Thyroid gland (tissue), 4 donors: ENCODE measurements at places on chromosomes 16 and 17. TPM values are rescaled to one million over a fixed set of nuclear protein-coding genes. Genes with fewer than 3 reads are reported as not detected.

DNA sequence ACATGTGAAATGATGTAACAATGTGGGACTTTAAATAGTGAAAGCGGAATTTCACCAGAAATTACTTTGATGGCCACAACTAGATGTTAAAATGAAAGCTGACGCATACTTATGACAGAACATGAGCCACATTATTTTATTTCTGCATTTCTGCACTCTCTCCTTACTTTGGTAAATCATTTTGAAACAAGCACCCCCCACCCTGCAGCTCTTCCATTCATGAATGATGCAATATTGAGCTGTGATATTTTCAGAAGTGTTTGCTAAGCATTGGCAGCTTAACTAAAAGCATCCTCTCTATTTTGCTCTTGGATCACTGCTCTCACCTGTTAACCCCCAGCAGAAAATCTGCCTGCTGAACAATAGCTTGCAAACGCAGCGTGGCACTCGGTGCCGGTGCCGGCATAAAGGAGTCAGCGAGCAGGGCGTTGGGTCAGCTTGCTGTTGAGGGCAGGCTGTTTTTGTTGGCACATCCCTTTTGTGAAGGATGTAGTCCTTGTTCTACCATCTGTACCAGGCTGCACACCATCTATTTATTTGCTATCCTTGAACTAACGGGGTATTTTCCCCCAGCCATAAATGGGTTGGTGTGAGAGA is 30.8 kb upstream of the CBLN1 start:
- H3K36me3 ChIP-seq: no peaks in the 10 kb centered on the region
- no peak overlapping the region for H3K27ac ChIP-seq
- no peaks in the 10 kb centered on the region for H3K4me1 ChIP-seq
- DNase-seq: no peak

- H3K4me3 ChIP-seq: no peak overlapping the region
- no peak overlapping the region for H3K27ac ChIP-seq
- no peaks in the 10 kb centered on the region for H3K36me3 ChIP-seq
These were observed 152.6 kb downstream of the CMIP start for GRCh38 chr16:81597079-81597658.

DNA sequence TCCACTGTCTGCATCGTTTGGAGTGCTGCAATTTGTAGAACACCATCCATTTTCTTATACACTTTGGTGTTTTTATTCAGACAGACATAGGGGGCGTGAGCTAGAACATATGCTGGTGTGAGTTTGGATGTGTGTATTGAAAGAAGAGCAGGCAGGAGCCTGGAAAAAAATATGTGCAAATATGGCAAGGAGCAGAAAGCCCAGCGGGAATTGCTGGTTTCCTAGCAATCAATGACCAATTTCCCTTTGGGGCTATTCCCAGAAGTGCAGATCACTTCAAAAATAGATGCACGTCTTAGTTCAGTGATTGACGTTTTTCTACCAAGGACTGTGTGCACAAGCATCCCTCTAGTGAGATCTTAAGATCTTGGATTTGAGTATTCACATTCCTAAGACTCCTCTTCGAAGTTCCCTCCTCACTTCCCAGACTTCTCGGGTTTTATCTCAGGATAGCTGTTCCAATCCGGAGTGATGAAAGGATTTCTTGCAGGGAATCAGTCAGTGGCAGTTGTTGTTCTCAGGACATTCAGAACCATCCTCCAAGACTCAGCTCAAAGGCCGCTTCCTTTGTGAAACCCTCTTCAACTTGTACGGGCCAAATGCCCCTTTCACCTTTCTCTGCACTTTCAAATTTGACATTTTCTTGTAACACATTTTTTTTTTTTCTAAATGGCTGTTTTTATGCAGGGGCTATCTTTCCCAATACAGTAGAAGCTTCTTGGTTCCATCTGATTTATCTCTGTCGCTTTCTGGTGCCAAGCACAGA is 268.7 kb upstream of the ASIC2 start:
- H3K4me3 ChIP-seq: no peak overlapping the region
- no peak for DNase-seq
- no peak overlapping the region for H3K27ac ChIP-seq
- no peaks in the 10 kb centered on the region for H3K27me3 ChIP-seq
- H3K36me3 ChIP-seq: no peaks in the 10 kb centered on the region

GRCh38 chr17:15108992-15109391 is 156.1 kb downstream of the PMP22 start:
- H3K4me3 ChIP-seq: no peak overlapping the region
- H3K27me3 ChIP-seq: no peaks in the 10 kb centered on the region
- DNase-seq: no peak
- no peak overlapping the region for H3K27ac ChIP-seq
- no peaks in the 10 kb centered on the region for H3K36me3 ChIP-seq
- no peaks in the 10 kb centered on the region for H3K4me1 ChIP-seq

DNA sequence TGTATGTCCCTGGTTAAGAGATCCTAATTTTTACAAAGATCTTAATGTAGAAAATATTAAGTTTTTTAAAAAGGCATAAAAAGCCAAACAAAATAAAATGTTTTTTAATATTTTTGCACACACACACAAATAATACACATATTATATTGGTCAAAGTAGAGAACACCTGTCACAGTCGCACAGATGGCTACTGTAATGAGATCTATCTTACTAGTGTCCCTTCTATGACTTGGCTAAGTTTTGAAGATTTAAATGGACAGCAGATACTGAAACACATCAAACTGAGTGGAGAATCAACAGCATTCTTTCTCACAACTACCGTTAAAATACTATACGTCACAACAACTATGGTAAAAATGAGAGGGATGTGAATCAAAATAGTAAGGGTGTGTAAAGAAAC is 83.4 kb downstream of the HELZ start:
- H3K4me1 ChIP-seq: no peaks in the 10 kb centered on the region
- H3K4me3 ChIP-seq: no peak overlapping the region
- no peaks in the 10 kb centered on the region for H3K27me3 ChIP-seq
- H3K27ac ChIP-seq: no peak overlapping the region

The PPP1R27 gene
- not detected for total RNA-seq

The MT1G gene
- total RNA-seq: 410 TPM
